SW 1271 (cell line): ENCODE measurements at places on chromosomes 12 and 14.

GRCh38 chr14:90302529-90303303, 29.0 kb downstream of the NRDE2 start:
- no peak for DNase-seq

DNA sequence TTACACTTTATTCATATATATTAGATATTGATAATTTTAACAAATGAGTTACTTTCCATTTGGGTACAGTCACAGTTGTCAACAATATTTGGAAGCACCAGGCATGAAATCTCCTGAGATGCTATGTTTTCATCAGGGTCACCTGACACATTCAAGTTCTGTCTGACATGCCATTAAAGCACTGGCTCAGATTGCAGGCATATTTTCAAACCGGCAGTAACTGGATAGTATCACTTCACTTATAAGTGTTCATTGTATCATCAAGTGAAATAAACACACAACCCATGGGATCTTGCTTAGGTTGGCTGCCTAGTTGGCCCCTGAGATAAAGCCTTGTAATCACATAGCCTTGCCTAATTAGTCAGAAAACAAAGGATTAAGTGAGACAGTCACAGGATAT, 4.8 kb downstream of the IFNG start:
- DNase-seq: no peak

GRCh38 chr12:113273053-113273725, 51.9 kb downstream of the TPCN1 start:
- DNase-seq: no peak

DNA sequence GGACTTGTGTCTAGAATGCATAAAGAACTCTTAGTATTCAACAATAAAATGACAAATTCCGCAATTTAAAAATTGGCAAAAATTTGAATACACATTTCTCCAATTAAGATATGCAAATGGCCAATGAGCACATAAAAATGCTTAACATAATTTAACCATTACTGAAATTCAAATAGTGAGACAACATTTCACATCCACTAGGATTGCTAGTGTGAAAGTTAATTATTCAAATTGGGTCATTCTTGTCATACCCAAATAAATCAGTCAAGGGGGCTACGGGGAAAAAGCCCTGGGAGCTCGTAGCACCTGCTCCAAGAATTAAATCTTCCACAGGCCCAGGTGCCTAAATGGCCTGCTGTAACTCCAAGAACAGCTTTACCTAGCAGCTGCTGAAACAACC, 25.0 kb upstream of the C14orf132 start:
- no peak for DNase-seq

- DNase-seq: no peak
These were observed 250.5 kb downstream of the RPL10L start for GRCh38 chr14:46401066-46401465.

- DNase-seq: no peak
These were observed 53.6 kb downstream of the CHST11 start for GRCh38 chr12:104510145-104510872.
